ENCODE measurements at places on chromosomes 1 and 21.

DNA sequence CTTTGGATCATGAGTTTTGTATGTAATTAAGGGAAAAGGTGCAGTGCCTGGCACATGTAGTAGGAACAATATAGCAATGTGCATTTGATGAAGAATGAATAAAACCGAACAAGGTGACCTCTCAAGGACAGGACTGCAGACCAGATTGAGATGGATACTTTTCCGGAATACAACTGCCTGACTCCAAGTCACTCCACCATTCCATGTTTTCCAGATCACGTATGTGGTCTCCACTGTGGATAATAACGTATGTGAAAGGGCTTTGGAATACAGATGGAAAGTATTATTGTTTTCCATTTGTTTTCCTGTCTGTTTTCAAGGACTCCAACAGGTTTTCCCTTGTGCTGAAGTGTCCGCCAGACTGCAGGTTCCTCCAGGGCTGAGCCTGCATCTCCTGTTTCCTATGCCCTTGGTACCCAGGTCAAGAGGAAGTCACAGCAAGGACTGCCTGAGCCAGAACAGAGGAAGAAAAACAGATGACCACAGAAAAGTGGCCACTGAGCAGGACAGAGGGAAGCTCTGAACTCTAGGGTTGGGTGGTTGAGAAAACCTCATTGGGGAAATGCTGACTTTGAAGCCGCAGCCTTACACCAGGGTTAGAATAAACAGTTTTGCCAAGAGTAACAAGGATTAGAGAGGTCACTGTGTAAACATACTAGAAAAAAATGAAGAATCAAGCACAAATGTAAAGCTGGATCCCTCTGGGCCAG is 4.0 kb downstream of the CFAP45 start:
- no peak for DNase-seq

GRCh38 chr1:90362163-90362562 is 354.9 kb downstream of the BARHL2 start:
- DNase-seq: no peak

DNA sequence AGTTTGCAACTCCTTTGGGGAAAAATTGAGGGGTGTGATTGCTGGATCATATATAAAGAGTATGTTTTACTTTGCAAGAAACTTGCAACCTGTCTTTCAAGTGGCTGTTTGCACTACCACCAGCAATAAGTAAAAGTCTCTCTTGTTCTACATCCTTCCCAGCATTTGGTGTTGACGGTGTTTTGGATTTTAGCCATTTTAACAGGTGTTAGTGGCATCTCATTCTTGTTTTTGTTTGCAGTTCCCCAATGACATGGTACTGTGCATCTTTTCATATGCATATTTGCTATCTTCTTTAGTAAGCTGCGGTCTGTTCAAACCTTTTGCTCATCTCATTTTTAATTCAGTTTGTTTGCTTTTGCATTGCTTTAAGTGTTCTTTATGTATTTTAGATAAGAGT is 535.5 kb downstream of the LRRIQ3 start:
- no peak for DNase-seq

GRCh38 chr1:193729429-193729828 is 543.0 kb upstream of the B3GALT2 start:
- DNase-seq: no peak

GRCh38 chr1:32239337-32239736 is 7.7 kb upstream of the FAM167B start:
- no peak for DNase-seq

Data from stimulated activated naive CD4-positive, alpha-beta T cell (primary cell).